ENCODE measurements at places on chromosomes 13 and 19.

DNA sequence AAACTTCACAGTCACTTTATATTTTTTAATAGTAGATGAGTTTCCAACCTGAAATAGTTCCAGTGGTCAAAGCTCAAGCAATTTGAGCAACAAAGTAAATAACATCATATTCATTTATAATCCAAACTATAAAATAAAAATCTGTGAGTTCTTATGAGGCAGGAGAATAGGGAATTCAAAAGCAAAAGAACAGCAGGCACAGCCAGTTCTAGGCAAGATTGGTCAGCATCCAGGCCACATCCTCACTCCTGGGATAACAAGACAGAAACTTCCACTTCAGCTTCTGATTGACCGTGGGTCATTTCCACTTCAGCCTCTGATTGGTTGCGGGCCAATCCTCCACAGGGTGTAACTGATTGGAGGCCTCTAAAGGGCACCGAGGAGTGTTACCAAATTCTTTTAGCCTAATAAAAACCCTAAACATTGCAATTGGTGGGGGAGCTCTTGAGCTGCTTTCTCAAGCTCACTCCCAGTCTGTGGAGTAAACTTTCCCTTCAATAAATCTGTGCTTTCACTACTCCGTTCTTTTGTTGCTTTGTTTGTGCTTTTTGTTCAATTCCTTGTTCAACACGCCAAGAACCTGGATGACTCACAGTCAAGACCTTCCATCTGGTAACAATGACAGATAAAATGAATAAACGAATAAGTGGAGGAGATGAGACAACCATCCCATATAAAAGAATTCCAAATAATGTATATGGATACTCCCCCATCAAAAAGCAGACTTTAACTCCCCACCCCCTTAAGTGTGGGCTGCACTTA is 42.6 kb upstream of the AMER2 start:
- no peak for DNase-seq

- DNase-seq = no peak
Observed at GRCh38 chr19:14102102-14102696, 11.6 kb upstream of the SAMD1 start.

GRCh38 chr13:99958406-99959126 is 13.0 kb downstream of the ZIC5 start:
- DNase-seq = no peak

DNA sequence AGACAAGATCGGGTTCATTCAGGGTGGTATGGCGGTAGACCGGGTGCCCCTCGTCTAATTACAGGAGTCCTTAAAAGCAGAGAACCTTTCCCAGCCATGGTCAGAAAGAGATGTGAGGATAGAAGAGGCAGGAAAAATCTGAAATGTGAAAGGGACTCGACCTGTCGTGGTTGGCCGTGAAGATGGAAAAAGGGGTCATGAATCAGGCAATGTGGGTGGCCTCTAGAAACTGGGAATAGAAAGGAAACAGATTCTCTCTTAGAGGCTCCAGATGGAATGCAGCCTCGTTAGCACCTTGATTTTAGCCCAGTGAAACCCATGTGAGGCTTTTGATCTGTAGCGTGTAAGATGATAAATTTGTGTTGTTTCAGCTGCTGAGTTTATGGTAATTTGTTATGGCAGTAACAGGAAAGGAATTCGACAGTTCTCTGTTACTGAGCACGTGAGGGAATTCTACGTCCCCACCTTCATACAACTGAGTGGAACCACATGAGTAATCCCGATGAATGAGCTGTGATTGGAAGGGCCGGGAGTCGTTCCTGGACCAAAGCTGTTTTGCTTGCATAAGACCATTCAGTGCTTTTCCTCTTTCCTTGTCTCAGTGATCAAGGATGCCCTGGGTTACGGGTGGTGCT is 11.0 kb upstream of the CA11 start:
- no peak for DNase-seq

All from activated naive CD4-positive, alpha-beta T cell treated with anti-CD3 and anti-CD28 coated beads, Interleukin-2, amount 50 U/mL, for 72 hours (primary cell).